ENCODE measurements at places on chromosomes 16 and 17. TPM values are rescaled to one million over a fixed set of nuclear protein-coding genes. Genes with fewer than 3 reads are reported as not detected.

GRCh38 chr16:22694887-22695382 is 119.0 kb upstream of the HS3ST2 start:
- no peak overlapping the region for H3K4me3 ChIP-seq
- no peak overlapping the region for H3K27ac ChIP-seq
- no peaks in the 10 kb centered on the region for H3K27me3 ChIP-seq

DNA sequence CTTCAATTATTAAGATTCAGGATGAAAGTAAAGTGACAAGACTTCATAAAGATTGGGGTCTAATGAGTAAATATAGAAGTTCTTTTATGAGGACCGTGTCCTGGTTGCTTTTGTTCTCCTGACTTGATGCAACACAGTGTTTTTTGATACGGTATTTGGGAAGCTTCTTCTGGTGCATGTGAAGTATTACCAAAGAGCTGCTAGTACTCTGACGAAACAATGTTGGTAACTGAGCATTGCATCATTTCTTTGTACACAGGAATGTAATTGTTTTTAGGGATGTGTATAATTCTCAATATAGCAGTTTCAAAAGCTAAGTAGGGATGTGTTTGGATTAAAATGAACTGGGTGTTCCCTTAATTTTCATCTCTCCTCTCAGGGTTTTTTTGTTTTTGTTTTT is 15.9 kb downstream of the KPNB1 start:
- no peaks in the 10 kb centered on the region for H3K27me3 ChIP-seq
- peak overlapping the region; percentile 82 for H3K27ac ChIP-seq
- H3K4me3 ChIP-seq: no peak overlapping the region
- DNase-seq: no peak

The ABCC12 gene
- not detected for total RNA-seq

DNA sequence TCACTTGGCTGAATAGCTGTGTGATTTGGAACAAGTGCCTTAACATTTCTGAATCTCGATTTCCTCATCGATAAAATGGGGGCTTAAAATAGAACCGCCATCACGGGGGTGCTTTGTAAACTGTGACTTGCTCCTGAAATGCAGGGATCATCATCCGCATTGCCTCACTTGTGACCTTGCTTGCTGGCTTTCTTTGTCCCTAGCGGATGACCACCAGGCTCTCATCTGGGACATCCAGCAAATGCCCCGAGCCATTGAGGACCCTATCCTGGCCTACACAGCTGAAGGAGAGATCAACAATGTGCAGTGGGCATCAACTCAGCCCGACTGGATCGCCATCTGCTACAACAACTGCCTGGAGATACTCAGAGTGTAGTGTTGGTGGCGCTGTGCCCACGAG is 11.9 kb upstream of the TACO1 start:
- no peaks in the 10 kb centered on the region for H3K4me1 ChIP-seq
- peaks cover 27% of the 10 kb centered on the region for H3K36me3 ChIP-seq
- no peak overlapping the region for H3K27ac ChIP-seq
- no peaks in the 10 kb centered on the region for H3K27me3 ChIP-seq
- H3K4me3 ChIP-seq: no peak overlapping the region
- no peak for DNase-seq

DNA sequence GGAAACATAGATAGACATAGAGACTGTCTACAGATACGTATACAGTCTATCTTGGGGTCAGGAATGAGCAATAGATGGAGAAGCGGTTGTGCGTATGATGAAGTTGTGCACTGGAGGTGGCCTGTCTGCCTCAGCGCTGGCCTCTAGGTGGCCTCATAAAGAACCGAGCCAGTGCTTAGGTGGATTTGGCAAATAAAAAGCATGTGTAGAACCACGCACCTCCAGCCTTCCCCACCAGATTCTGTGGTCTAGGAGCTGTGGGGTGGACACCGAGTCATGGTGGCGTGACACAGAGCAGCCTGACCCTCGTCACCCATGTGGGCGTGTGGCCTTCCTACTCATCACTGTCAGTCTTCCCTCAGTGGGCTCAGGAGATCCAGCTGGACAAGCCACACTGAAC is 34.0 kb downstream of the PGS1 start:
- peaks cover 4% of the 10 kb centered on the region for H3K36me3 ChIP-seq
- H3K4me1 ChIP-seq: peaks cover 2% of the 10 kb centered on the region
- no peaks in the 10 kb centered on the region for H3K27me3 ChIP-seq
- H3K27ac ChIP-seq: peak overlapping the region; percentile 87
- H3K4me3 ChIP-seq: no peak overlapping the region

The BCL6B gene
- 4.2 TPM for total RNA-seq

DNA sequence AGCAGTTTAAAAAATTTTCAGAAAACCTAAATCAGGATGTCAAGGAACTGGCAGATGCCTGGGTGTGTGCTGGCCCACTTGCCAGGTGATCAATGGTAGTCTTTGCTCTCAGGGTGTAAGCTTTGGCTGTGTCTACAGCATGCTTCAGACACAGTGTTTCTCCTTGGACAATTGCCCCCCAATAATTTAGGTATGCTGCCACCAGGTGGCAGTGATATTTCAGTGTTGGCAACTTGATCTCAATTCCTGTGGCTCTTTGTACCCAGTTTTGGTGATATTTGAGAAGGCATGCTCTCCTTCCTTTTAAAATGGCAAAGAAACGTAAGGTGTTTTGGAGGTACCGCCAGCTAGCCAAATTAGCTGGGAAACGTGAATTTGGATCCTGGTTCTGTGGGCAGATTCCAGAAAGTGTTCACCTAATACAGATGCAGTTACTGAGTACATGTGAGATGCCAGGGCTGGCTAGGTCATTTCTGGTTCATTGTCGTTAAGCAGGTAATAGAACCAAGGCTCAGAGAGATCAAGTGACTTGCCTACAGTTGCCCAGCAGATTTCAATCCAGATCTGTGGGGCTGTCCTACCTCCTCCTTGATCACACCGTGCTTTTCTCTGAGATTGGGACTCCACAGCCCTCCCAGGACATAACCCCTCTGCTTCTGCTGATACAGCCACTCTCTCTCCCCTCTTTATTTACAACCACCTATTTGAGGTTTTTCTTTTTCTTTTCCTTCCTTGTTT is 155.6 kb upstream of the PLCG2 start:
- H3K27ac ChIP-seq: no peak overlapping the region
- H3K4me3 ChIP-seq: no peak overlapping the region
- H3K27me3 ChIP-seq: no peaks in the 10 kb centered on the region

- H3K4me1 ChIP-seq: peaks cover 19% of the 10 kb centered on the region
- no peak overlapping the region for H3K27ac ChIP-seq
- DNase-seq: no peak
- no peaks in the 10 kb centered on the region for H3K27me3 ChIP-seq
- no peak overlapping the region for H3K4me3 ChIP-seq
Observed at GRCh38 chr16:76882105-76882504, 308.9 kb upstream of the MON1B start.

The ETV4 gene
- 126 TPM for total RNA-seq
